ENCODE measurements at places on chromosomes 3 and 15.
A peak's percentile ranks its signal among the peaks of the same experiment; 100 is the strongest.

DNA sequence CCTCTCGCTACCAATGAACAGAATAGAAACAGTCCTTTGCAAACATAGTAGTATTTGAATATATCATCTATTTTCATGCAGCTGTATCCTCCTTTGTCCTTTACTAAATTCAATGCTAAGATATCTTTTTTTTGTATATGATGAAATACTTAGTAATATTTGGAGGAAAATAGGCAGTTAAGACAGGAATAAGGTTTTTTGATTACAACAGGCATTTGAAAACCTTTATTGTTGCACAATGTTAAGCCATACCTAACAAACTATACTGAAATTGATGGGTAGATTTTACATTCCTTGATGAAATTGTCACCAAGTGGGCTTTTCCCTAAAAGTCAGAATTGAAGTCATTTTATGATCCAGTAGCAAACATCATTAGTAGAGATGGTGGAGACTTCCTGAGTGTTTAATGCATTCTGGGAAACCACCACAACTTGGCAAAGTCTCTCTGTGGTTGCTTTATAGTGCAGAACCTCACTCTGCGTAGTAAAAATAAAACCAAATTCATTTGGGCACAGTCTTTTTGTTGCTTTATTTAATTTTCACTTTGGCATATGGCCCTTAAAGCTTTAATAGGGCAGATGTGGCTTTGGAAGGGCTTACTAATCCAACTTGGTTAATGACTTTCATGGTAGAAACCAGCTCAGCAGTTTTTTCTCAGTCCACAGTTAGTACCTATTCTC is 216.0 kb downstream of the DIPK2A start:
- no peak for DNase-seq

DNA sequence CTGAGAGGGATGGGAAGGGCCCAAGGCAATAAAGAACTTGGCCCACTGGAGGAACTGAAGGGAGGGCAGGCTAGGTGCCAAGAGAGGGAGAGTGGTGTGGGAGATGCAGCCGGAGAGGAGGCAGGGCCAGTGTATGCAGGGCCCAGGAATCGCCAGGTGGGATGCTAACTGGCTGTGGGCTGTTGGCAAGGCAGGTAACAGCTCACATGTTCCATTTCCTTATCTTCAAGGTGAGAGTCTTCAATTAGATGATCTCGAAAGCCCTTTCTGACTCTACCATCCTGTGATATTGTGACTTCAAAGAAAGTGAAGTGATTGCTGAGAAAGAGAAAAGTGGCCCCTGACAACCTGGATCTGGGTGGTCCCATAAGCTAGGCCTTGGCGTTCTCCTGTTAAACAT is 49.0 kb downstream of the CASR start:
- no peak for DNase-seq

DNA sequence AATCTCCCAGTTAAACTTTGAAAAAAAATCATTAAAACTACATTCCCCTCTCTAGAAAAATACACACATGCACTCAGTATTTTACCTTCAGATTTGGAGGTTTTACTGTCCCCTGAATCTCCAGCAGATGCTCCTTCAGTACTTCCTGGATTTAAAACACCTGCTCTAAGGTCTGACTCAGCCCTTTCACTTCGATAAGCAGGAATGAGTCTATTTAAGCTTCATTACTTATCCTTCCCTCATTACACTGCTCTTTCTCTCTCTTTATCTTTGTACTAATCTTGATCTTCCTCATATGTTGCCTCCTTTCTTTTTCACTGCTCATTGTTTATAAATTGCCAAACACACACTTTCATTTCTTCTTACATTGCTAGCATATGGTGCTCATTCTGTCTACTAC is 443.9 kb downstream of the DIPK2A start:
- no peak for DNase-seq

GRCh38 chr3:197001972-197002700 is 27.5 kb downstream of the MELTF start:
- DNase-seq: no peak

DNA sequence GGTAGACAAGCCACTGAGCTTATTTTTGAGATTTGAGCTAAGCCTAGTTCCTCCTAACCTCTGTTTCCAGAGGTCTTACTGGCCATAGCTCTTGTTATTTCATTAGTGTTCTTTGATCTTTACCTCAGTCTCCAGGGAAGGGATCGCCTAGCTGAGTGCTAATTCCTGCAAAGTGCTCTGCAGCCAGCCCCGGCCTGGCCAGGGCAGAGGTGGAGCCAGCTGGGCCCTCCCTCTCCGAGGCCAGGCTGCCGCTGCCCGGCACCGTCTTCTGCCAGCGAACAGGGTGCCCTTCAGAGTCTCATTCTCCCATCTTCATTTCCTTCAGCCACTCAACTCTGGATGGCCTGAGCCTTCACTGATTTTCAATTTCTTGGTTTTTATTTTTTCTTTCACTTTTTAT is 19.7 kb downstream of the FAN1 start:
- no peak for DNase-seq

- no peak for DNase-seq
Measured at GRCh38 chr15:42846647-42847046, 73.9 kb downstream of the TTBK2 start.

DNA sequence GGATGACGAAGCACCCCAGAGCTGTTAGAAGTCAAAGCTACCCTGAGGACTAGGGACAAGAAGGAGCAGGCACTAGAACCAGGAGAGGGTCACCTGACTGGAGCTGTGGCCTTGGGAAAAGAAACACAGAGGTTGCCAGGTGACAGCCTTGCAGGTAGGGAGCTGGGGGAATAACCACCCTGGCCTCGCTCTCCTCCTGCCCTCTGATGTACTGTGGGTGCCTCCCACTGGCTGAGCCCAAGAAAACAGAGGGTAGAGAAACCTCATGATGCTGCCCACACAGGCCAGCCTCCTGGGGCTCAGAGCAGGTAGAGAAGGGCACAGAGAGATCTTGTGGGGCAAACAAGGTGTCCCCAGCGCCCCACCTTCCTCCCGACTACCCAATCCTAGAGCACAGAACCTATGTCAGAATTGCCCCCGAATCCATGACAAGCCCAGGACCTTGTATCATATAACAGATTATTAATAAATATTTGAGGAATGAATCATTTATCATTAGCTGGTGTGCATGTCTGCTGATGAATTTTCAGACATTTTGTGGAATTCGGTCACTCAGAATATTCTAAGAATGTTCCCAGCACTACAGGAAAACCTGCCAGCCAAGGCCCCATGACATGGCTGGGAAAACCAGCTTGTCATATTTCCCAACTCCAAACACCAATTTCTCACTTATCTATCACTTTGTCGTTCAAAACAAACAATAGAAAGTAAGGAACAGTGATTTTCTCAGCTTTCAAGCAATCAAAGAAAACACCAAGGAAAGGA is 59.8 kb upstream of the MEX3B start:
- no peak for DNase-seq

GRCh38 chr3:184561913-184562877 is 610 bp downstream of the EPHB3 start:
- DNase-seq: no peak

DNA sequence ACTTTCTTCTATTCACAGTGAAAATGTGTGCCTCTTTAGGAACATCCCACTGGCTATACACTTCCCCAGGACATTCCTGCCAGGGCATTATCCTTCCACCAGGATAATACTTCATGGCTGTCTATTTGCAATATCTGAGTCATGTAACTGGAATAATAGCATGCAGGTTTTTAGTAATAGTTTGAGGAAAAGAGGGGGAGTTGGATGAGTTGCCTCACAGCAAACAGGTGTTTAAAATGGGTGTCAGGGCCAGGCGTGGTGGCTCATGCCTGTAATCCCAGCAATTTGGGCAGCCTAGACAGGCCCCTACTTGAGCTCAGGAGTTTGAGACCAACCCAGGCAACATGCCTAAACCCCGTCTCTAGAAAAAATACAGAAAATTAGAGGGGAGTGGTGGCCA is 585.9 kb downstream of the DIPK2A start:
- DNase-seq: no peak

- no peak for DNase-seq
Measured at GRCh38 chr15:56816781-56817180, 83.5 kb upstream of the ZNF280D start.

GRCh38 chr3:57393977-57394376 is 101.5 kb upstream of the ASB14 start:
- no peak for DNase-seq

DNA sequence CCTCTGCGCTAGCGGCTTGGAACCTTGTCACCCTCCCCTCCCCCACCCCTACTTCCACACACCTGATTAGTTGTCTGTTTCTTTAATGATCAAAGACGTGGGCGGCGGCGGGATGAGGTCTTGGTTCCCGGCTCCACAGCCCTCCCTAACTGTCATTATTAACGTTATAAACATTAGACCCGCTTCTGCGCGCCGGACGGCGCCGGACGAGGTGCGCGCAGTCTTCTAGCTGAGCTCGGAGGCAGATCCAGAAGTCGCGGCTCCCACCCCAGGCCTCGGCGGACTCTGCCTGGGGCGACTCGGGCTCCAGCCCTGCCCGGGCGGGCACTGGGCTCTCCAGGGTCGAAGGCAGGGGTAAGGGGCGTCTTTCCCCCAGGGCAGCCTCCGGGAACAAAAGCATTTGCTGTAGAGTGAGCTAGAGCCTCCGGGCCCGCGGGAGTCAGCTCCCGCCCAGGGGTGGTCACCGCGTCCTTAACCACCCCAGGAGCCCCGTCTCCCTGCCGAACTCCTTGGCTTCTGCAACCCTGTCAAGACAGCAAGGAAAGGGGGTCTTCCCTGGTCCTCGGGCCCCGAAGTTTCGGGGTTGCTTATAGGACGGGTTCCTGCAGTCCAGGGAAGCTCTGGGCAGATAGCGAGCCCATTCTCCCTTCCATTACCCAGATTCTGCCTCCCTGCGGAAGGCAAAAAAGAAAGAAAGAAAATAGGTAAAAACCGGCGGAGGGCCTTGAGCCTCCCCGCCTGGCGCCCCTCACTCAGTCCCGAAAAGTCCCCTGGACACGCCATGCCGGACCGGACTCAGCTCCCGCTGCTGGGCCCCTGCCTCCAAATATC is 2.2 kb upstream of the ISLR2 start:
- no peak for DNase-seq

- no peak for DNase-seq
Measured at GRCh38 chr3:124916837-124917409, 17.6 kb downstream of the MUC13 start.

DNA sequence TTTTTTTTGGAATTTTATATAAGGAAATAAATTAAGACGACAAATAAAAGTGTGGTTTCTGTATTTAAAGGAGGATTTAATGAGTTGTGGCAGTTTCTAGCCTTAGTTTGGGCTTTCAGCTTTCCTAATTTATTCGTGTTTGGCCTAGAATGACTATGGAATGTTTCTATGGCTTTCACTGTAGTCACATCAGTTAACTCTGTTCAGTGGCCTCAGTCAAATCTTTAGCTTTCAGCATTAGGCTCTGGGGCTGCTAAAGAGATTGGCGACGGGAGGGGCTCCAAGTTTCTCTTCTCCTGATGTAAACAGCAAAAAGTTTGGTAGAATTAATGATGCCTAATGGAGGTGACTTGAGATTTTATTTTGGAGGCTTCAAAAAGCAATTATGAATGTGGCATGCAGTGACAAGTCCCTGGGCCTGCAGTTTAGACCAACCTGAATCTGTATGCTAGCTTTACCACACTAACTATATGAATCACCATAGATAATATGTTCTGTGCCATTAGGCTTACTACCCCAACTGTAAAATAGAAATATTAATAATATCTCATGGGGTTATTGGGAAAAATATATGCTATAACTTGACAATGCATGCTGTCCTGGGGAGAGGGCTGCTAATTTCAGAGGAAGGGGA is 47.1 kb upstream of the ADGRG7 start:
- DNase-seq: no peak

DNA sequence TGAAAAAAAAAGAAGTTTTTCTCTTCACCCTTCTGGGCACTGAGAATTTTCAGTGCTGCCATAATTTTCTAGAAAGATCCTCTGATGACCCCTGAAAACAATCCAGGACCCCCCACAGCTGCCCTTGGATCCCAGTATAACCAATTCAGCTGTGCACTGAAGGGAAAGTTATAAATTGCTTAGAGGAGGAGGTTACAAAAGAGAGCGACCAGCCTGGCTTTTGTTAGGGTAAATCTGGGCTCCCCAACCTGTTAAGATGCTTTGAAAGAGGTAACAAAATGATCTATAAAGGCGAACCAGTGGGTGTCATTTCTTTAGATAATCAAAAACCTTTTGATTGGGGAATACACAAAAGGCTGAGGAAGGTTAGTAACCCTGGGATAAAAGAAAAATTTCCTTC is 407.9 kb upstream of the ATP11B start:
- no peak for DNase-seq

- peak; percentile 58 for DNase-seq
Measured at GRCh38 chr3:16842272-16843270, 42.2 kb upstream of the PLCL2 start.

DNA sequence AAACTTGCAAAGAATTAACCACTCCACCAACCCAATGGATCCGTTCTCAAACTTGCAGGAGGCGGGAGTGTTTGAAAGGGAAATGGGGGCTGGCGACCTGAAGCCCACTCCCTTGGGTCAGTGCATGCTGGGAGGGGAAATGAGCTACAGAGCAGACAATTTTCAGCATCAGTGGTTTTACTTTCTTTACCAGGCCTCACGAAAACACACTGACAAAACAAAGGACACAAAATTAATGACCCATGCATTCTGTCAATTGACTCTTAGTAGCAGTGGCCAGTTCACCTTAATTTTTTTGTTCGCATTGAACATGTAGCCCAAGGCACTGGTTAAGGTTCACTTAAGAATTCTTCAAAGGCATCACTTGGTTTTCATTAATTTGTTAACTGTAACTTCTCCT is 413.5 kb downstream of the MECOM start:
- DNase-seq: no peak

DNA sequence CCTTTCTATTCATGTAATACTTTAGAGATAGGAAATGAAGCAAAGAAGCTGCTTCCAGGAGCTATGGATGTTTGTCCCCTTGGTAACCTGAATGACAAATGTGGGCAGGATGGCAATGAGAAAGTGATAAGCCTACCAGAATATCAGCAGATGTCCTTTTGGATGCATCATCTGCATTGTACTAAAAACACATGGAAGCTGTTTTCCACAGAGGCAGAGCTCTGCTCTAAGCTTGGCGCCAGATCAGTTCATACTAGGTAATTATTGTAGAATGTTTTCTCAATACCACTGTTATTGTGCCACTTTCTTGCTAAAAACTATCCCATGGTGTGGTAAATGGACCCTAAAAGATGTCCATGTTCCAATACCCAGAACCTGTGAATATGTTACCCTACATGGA is 100.2 kb downstream of the DTWD1 start:
- no peak for DNase-seq

DNA sequence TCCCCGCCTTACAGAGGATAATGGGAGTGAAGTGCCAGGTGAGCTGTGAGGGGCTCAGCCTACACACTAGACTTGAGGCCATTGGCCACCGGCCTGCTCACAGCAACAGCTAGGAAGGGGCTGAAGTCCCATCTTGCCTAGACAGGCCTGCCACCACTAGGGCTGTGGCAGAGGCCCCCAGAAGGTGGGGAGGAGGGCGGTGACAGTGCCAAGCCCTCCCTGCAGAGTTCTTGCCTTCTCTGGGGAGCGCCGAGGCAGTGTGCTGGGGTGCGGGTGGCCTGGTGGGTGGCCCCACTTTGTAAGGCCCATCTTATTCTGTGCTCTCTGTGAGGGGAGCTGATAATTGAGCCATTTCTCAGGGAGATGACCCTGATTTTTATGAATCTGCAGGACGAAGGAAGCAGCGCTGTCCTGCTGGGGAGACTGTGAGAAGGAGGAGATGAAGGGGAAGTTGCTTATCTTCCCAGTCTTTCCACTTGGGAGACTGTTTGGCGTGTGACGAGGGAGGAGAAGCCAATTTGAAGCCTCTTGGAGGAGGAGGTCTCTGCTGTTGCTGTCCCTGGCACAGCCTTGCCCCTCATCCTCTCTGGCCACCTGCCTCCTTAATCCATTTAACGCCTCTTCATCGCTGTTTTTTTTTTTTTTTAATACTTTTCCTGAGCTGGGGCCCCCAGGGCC is 104.3 kb downstream of the LINGO1 start:
- DNase-seq: no peak

- DNase-seq: no peak
Measured at GRCh38 chr3:126962756-126963155, 20.2 kb upstream of the PLXNA1 start.
